ENCODE measurements at places on chromosomes 7 and 10.

DNA sequence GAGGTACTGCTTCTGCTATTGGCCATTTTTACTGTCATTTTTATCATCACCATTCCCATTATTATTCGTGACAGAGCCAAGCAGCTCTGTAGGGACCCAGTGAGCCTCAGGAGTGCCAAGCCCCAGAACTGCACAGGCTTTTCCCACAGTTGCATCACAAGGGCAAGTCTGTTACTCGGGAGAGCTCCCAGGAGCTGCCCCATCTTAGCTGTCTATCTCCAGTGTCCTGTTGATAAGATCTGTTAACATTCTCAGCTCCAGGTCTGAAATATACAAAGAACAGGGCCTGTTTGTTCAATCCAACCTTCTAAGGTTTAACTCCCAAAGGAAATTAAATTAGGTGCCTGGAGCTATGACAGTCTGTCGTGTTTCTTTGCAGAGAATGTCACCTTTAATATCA lies 20.2 kb upstream of the TRIM8 start:
- no peak for DNase-seq

DNA sequence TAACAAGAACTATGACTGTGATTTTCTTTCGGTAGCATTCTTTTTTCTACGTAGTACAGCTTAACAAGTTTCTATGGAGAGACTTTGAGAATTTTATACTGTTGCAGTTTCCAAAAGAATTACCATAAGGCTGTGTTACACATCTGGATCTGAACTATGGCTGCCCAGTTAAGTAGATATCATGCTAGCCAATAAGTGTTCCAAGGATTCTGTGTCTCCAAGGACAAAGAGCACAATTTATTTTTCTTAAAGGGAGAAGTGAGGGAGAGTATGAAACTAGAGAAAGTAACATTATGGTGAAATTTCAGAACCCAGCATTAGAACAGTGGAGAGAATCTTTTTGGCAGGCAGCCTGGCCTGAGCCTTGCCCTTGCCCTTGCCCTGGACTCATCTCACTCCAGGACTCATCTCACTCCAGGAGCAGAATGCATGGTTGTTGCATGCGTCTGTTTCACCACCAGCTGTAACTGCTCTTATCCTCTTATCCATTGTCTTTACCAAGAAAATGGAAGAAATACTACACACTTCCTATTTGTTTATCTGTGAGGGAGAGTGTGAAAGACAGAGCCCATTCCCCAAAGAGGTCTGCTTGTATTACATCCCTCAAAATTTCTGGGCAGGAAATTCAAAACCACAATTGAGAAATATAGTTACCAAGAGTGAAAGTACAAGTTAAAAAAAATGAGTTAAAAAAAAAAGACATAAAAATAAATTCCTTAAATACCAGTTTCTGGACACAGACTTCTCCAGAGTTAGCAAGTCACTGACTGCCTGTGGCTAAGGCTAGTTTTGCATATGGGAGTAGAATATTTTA lies 1067.5 kb downstream of the NRG3 start:
- no peak for DNase-seq

GRCh38 chr10:124529661-124530214 lies 68.1 kb downstream of the LHPP start:
- DNase-seq, result no peak

- no peak for DNase-seq
Observed at GRCh38 chr10:71219918-71220688, 7.7 kb downstream of the UNC5B start.

GRCh38 chr7:16774294-16774693 lies 20.7 kb downstream of the TSPAN13 start:
- DNase-seq, result no peak

- DNase-seq, result no peak
Observed at GRCh38 chr10:60175441-60175971, 214.2 kb downstream of the ANK3 start.

DNA sequence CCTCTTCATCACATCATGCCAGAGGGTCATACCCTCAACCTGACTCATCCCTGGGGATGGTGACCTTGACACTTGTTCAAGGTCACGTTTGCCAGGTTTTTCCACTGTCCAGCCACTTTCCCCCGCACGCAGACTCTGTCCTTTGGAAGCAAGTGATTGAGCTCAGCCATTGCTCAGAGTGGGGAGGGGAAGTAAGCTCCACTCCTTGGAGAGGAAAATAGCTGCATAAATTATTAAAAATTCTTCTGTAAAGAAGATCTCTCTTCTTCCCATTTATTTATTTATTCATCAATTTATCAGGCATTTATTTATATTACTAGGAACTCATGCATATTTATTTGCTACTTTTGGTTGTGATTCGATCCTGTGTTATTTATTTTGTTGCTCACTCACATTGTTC lies 88.0 kb downstream of the GLRX3 start:
- no peak for DNase-seq

DNA sequence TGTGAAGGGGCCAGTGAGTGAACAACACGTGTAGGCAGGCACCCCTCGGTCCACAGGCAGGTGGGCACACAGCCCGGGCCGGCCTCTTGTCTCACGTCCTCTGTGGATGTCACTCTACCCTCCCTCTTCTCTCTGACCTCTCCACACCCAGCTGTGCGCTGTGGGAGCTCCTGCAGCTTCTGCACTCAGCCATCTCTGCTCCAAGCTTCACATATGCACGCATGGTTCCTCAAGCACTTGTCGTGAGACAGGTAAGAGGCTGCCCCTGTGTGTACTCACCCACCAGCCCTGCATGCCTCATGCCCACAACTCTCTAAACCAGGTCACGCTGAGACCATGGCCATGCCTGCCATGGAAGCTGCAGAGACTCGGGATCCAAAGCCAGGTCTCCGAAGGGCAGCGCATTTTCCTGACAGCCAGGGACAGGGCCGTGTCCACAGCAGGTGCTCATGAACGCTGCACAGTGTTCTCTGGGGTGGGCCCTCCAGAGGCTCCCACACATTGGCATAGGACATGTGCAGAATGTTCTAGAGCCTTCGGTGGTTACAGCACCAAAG lies 477.5 kb downstream of the PTPRN2 start:
- no peak for DNase-seq

DNA sequence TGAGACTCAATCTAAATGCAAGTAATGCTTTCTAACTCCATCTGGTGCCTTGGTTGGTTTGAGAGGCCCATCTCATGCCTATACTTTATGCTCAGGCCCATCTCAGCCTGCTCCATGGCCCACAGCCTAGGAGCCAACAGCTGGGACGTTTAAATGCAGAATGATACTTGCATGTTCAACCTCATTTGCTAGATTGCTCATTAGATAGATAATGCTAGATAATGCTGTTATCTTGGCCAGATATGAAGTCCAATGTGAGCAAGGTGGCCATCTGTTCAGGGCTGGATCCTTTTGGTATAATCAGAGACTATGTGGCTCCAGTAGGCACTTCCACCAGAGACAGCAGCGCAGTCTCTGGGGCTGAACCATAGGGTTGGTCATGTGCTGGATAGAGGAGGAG lies 321.6 kb upstream of the PHYHIPL start:
- DNase-seq, result no peak

DNA sequence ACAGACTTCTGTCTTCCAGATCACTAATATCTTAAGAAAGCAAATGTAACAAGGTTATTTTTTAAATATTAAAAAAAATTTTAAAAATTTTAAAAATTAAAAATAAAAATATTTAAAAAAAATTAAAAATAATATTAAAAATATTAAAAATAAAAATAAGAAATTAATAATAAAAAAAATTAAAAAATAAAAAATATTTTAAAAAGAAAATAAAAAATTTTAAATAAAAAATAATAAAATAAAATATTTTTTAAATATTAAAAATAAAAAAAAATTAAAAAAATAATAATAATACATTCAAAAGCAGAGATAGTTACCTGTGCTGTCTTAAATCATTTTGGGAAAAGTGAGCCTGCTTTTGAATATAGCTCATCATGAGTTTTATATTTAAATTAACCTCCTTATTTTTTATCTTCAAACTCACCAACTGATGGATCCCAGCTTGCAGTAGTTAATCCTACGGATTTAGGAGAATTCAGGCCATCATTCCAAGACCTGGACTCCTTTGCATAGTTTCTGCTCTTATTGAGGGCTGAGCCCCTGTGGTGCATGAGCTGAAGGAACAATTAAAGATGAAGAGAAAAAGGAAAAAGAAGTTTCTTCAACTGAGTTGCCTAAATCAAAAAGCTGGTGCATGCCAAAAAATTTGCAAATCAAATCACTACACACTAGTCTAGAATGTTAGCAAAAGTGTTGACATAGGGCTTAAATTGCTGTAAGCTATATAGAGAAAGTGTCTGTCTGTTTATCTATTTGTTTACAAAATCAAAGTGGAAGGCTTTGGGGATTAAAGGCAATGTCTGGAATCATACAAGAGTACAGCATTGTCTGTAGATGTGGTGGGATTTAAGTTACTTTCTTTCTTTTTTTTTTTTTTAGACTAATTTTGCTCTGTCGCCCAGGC lies 50.5 kb upstream of the ZNF438 start:
- no peak for DNase-seq

DNA sequence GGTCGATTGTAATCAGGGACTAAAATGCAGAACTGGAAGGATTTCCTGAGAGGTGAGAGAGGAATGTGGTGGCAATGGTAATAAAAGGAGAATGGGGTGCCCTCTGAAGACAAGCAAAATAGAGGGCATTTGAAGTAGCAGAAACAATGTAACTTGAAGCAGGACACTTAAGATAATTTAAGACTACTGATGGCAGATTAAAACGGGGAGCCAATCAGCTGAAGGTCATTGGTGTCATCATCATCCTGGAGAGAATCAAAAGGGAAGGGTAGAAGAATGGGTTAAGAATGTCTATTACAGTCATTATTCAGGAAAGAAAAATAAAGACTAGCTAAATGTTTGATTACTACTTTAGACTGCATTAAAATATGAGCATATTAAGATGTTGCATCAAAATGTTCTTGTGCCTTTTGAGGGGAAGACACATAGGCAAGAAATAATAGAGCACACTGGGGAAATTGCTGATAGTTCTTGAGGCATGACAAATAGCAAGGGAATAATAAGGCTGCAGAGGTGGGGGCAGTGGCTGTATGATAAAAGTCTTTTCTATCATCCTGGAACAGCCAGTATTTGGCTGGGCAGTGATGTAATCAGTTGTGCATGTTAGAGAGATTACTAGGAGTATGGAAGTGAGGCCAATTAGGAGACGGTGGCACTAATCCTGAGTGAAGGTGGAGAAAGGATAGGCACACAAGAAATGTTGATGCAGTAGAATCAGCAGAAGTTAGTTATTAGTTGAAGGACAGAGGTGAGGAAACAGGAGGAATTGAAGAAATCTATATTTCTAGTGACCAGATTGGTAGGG lies 60.2 kb downstream of the CCDC71L start:
- DNase-seq, result no peak

GRCh38 chr10:7756360-7756992 lies 31.3 kb downstream of the KIN start:
- DNase-seq, result peak; percentile 17

- no peak for DNase-seq
Observed at GRCh38 chr10:102615361-102615760, 28.9 kb upstream of the TRIM8 start.

DNA sequence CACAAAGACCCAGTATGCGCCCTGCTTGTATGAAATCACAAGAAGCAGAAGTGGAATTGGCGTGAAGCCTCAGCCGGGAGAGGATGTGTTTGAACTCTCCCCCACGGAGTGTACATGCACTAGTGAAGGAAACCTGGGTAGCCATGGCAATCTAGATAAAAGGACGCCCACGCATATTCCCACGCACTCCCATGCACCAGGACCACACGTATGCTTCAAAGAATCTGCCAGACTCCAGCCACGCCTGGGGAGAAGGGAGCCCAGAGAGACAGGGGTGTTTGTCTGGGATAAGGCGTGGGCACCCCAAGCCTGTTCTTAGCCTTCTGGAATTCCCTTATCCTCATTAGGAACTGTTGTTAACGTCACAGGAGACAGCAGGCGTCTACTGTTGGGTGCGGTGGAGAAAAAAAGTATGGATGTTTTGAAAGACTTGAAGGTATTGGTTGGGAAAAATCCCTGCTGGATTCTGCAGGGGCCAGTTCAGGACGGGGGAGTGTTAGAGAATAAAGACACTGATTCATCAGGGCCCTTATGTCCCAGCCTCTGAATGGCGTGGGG lies 28.9 kb upstream of the ECHDC3 start:
- peak; percentile 61 for DNase-seq

- no peak for DNase-seq
Observed at GRCh38 chr10:131431978-131432690, 120.6 kb upstream of the TCERG1L start.

- DNase-seq, result peak; percentile 68
Observed at GRCh38 chr10:102646610-102647442, 2.5 kb downstream of the TRIM8 start.

- DNase-seq, result no peak
Observed at GRCh38 chr10:84406561-84406960, 78.2 kb downstream of the CCSER2 start.

GRCh38 chr7:47543714-47544113 lies 38.2 kb downstream of the TNS3 start:
- DNase-seq, result no peak

GRCh38 chr7:91293136-91293535 lies 28.9 kb downstream of the FZD1 start:
- no peak for DNase-seq

DNA sequence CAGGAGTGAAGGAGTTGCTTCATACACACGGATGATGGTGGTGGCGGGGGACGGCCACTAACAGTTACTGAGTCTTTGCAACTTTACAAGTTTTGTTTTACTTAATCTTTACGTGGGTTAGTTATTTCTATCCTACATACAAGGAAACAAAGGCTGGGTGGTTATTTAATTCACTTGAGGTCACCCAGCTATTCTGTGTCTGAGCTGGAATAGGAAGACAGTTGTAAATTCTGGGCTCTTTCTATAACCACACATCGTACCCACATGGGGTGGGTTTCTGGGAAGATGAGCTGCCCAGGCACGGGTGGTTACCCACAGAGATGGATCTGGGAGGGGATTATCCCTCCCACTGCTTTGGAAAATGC lies 137.9 kb downstream of the ANLN start:
- DNase-seq, result no peak

DNA sequence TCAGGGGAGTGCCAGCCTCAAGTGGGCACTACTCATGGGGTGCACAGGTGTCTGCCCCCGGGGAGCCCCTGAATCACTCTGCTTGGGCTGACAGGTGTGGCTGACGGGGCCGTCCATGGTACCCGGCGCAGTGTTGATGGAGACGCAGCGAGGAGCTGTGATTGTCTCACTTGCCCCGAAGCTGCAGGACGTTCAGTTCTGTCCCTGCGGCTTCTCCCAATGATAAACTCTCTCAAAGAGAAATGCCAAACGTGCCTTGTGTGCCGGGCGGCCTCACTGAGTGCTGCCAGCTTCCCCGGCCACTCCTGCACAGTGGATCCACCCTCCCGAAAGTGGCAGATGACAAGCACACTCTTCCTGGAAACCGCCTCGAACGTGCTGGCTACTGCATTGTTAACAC lies 203.2 kb downstream of the DNAJB6 start:
- DNase-seq, result no peak

- no peak for DNase-seq
Observed at GRCh38 chr7:107220356-107220755, 51.6 kb downstream of the HBP1 start.
